Tibial artery (tissue), 4 donors: ENCODE measurements at places on chromosomes 12 and 14.

DNA sequence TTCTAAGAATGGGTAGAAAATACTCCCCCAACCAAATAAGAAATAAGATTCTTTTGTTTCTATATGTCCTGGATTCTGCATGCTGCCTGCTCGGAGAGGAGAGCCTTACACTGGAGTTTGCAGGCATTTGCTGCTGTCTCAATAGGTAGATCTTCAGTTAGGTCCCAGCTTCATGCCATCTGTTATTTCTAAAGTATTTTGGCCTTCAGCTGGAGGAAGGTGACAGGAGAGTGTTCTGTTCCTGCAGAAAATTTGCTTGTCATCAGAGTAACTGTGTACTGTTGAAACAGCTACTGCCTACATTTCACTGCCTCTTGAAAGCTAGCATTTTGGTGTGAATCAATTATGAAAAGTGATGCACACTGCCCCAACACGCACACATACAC is 966.9 kb downstream of the NRXN3 start:
- no peak for DNase-seq

GRCh38 chr12:131131077-131131807 is 177.5 kb downstream of the ADGRD1 start:
- DNase-seq: no peak

DNA sequence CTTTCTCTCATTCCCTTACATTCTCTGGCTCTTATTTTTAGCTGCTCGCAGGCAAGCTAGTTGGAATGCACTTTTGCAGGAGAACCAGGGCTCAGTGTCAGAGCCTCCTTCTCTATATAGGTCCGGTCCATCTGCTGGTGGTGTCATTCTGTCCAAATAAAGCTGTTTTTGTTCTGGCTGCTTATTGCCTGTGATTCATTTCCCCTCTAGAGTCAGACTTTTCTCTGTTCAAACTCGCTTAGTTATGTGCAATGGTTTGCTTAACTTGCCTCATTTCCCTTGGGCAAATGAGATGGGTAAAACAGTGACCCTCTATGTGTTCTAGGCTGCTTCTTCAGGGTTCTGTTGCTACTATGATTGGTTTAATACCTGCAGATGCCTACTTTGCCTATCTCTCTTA is 2.9 kb downstream of the SMARCD1 start:
- no peak for DNase-seq

GRCh38 chr14:68819260-68819691 is 26.4 kb upstream of the ZFP36L1 start:
- DNase-seq: no peak

GRCh38 chr14:95197551-95197950 is 40.2 kb upstream of the DICER1 start:
- DNase-seq: no peak

- no peak for DNase-seq
These were observed 193.4 kb downstream of the RASSF9 start for GRCh38 chr12:85642808-85643207.

- DNase-seq: peak; percentile 74
These were observed 18.8 kb upstream of the KRT78 start for GRCh38 chr12:52867642-52868041.
